ENCODE measurements at places on chromosomes 3 and 15. TPM values are rescaled to one million over a fixed set of nuclear protein-coding genes. Genes with fewer than 3 reads are reported as not detected.
A peak's percentile ranks its signal among the peaks of the same experiment; 100 is the strongest.

GRCh38 chr3:72114773-72115172 is 329.8 kb upstream of the PROK2 start:
- DNase-seq, result no peak
- no peaks in the 10 kb centered on the region for H3K36me3 ChIP-seq
- no peaks in the 10 kb centered on the region for H3K27me3 ChIP-seq
- H3K4me1 ChIP-seq, result no peaks in the 10 kb centered on the region
- no peak overlapping the region for H3K4me3 ChIP-seq

- no peak overlapping the region for H3K4me3 ChIP-seq
- no peaks in the 10 kb centered on the region for H3K27me3 ChIP-seq
- no peak overlapping the region for H3K27ac ChIP-seq
- H3K36me3 ChIP-seq, result no peaks in the 10 kb centered on the region
Measured at GRCh38 chr3:59734061-59734460, 684.2 kb upstream of the CFAP20DC start.

DNA sequence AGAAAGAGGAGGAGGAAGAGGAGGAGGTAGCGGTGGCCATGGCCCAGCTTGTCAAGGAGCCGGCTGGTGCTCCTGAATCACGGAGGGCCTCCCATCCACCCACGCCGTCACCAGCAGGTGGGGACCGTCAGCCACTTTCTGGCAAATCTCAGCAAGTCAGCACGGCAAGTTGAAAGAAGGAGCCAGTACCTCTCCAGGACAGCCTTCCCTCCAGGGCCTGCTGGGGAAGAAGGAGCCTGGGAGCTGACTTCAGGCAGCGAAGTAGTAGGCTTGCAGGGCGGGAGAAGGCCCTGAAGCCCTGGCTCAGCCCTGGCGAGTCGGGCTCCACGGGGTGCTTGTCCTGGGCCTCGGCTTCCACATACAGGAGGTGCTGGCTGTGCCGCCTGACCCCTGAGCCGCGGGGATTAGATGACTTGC is 99.2 kb upstream of the TRPM1 start:
- H3K4me1 ChIP-seq, result no peaks in the 10 kb centered on the region
- peak; percentile 57 for DNase-seq
- H3K4me3 ChIP-seq, result no peak overlapping the region
- no peaks in the 10 kb centered on the region for H3K27me3 ChIP-seq

DNA sequence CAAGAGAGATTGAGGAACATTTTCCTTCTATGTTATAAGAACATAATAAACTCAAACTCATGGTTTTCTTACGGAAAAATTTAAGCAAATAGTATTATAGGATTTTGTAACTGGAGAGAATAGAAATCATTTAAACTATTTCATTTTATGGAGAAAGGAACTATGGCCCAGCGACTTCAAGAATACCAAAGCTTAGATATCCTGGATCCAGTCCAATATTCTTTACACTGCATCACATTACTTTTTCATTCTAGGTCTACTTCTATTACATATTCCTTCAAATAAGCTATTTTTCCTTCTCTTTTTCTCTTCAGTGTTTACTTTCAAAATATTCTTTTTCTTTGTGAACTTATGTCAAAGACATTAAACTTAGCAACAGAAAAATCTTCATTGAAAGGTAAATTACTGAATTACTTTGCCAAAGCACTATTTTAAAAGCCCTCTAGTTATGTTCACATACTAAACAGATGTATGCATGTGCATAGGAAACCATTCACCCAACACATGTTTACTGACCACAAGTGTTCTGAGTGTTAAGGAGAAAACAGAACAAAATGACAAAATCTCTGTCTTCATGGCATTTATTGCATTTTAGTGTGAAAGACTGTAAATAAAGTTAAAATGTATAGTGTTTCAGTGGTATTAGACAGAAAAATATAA is 20.4 kb downstream of the KPNA4 start:
- no peak for DNase-seq
- H3K4me3 ChIP-seq, result no peak overlapping the region
- no peak overlapping the region for H3K27ac ChIP-seq
- H3K27me3 ChIP-seq, result no peaks in the 10 kb centered on the region
- H3K4me1 ChIP-seq, result no peaks in the 10 kb centered on the region

- peaks cover 13% of the 10 kb centered on the region for H3K36me3 ChIP-seq
- no peak overlapping the region for H3K4me3 ChIP-seq
- no peaks in the 10 kb centered on the region for H3K27me3 ChIP-seq
- no peak overlapping the region for H3K27ac ChIP-seq
- no peak for DNase-seq
Measured at GRCh38 chr3:51389423-51390183, 1.5 kb upstream of the RBM15B start.

DNA sequence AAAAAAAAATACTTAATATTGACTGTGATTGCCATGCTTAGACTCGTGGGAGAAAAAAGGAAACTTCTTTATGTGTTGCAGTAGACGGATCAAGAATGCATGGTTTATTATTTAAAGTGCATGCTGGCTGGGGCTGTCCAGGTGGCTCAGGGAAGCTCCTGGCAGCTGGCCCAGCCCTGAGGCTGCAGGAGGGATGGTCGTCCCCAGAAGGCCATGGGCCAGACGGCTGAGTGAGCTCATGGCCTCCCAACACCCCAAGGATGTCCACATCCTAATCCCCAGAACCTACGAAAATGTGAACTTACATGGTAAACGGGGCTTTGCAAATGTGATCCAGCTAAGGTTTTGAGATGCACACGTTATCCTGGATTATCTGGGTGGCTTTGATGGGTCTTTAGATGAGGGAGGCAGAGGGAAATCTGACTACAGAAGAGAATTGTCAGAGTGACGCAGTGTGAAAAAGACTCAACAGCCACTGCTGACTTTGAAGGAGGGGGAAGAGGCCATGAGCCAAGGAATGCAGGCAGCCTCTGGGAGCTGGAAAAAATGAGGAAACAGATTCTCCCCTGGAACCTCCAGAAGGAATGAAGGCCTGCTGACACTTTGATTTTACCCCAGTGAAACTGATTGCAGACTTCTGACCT is 29.8 kb downstream of the ADAMTS17 start:
- DNase-seq, result no peak
- H3K4me1 ChIP-seq, result peaks cover 31% of the 10 kb centered on the region
- H3K36me3 ChIP-seq, result no peaks in the 10 kb centered on the region
- H3K4me3 ChIP-seq, result no peak overlapping the region
- no peak overlapping the region for H3K27ac ChIP-seq

- no peaks in the 10 kb centered on the region for H3K4me1 ChIP-seq
- no peaks in the 10 kb centered on the region for H3K36me3 ChIP-seq
- no peak for DNase-seq
- no peak overlapping the region for H3K4me3 ChIP-seq
Measured at GRCh38 chr3:139396707-139397106, 7.3 kb upstream of the COPB2 start.

DNA sequence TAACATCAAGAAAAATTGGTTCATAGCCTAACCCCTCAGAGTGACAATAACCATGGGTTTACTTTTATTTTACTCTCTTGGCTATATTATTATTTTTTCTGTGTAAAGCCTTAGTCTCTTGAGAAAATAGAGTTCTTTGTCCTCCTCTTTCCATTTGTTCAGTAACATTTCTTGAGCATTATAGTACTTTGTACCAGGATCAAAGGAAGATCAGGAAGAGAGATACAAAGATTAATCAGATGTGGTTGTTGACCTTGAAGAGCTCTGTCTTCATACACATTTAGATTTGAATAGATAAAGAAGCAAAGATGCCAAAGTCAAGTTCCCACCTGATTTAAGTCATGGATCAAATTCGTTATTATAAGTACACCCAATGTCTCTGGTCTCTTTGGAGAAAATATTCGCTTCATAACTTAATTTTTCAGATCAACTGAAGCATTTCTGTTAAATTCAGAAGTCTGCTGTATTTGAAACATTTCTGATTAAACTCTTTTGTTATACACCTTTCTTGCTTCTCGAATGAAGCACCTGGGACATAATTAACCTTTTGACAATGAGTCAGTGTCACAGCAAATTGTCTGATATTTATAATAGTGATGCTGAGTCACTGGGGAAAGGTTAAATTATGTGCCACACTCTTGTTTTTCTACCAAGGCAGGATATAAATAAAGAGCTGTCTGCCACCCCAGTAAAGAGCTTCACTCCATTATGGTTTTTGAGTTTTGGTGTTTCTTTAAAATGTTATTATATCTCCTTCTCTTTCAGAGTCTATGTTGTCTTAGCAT is 100.2 kb downstream of the GHSR start:
- H3K36me3 ChIP-seq, result no peaks in the 10 kb centered on the region
- DNase-seq, result no peak
- no peak overlapping the region for H3K27ac ChIP-seq
- H3K4me3 ChIP-seq, result no peak overlapping the region
- H3K27me3 ChIP-seq, result no peaks in the 10 kb centered on the region
- no peaks in the 10 kb centered on the region for H3K4me1 ChIP-seq

DNA sequence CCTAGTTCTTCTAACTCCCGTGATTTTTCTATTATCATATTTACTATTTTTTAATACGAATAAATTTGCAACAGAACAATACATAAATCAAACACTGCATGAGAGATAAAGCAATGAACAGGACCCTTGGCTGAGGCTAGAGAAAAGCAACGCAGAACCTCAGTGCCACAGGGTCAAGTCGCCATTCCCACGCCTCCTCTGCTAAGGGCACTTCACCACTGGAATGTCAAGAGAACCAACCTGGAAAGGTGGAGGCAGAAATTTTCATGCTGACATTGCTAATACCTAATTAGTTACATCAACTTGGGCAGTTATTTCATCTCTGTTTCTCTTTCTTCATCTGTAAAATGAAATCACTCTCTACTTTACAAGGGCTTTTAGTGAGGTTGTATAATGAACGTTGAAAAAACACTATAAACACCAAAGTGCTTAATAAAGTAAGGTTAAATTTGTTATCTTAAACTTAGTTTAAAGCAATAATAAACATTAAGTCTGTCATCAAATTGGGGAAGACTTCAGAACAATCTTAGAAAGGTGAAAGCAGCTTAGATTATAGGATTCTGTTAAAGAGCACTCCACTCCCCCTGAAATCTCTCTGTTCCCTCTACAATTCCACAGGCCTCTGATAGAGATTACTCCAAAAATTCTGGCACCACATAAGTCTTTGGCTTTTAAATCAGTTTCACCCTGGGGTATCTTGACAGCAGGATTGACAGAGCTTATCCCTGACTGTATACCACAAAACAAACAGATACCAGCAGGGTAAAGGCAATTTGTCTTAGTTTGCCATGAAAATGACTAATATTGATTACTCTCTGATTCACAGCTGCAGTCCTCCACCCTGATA is 41.9 kb downstream of the PLCH1 start:
- no peaks in the 10 kb centered on the region for H3K4me1 ChIP-seq
- no peaks in the 10 kb centered on the region for H3K27me3 ChIP-seq
- peak overlapping the region; percentile 61 for H3K27ac ChIP-seq
- H3K36me3 ChIP-seq, result no peaks in the 10 kb centered on the region

- H3K27me3 ChIP-seq, result no peaks in the 10 kb centered on the region
- no peaks in the 10 kb centered on the region for H3K36me3 ChIP-seq
- no peak overlapping the region for H3K4me3 ChIP-seq
Measured at GRCh38 chr3:135125171-135125801, 330.2 kb downstream of the EPHB1 start.

DNA sequence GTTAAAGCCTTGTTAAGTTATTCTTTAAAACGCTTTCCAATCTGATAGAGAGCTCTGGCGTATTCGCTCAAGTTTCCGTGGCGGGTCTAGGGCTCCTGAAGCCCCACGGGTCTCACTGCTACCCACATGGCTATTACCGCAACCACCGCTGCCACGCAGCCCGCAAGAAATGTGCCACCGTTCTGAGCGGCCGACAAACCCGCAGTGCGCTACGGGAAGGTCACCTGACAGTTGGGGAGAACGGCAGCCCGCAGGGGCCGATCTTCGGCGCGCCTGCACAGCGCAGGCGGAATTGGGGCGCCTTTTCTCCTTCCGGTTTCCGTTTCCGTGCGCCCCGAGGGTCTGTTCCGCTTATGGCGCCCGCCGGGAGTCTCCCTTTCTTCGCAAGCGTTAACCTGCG is 76.6 kb upstream of the SNRPN start:
- H3K27me3 ChIP-seq, result no peaks in the 10 kb centered on the region
- peak overlapping the region; percentile 12 for H3K4me3 ChIP-seq
- no peak overlapping the region for H3K27ac ChIP-seq
- H3K4me1 ChIP-seq, result no peaks in the 10 kb centered on the region
- no peak for DNase-seq

DNA sequence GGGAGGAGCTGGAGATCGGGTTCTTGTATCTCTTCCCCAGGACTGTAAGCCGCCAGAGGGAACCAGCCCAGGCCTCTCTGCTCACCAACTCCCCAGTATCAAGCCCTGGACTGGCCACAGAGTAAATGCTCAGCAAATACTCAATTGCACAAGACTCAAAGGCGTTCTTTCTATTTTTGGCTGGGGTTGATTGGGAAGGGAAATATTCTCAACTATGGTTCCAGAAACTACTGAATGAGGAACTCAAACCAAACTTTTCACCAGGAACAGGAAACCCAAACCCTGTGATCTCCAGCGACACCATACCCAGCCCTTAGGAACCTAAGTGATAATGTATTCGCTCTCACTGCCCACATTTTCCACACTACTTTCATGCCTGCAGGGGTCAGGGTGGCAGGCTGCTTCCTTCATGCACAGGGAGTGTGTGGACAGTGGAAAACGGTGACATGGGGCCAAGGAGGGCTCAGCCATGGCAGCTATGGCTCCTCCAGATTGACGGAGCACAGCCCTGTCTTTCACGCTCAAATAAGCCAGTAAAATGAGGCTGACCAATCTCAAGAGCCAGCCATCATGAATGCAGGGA is 124.7 kb upstream of the RAD18 start:
- H3K27me3 ChIP-seq, result no peaks in the 10 kb centered on the region
- H3K36me3 ChIP-seq, result no peaks in the 10 kb centered on the region
- DNase-seq, result no peak
- H3K4me1 ChIP-seq, result no peaks in the 10 kb centered on the region
- no peak overlapping the region for H3K4me3 ChIP-seq
- H3K27ac ChIP-seq, result peak overlapping the region; percentile 22

DNA sequence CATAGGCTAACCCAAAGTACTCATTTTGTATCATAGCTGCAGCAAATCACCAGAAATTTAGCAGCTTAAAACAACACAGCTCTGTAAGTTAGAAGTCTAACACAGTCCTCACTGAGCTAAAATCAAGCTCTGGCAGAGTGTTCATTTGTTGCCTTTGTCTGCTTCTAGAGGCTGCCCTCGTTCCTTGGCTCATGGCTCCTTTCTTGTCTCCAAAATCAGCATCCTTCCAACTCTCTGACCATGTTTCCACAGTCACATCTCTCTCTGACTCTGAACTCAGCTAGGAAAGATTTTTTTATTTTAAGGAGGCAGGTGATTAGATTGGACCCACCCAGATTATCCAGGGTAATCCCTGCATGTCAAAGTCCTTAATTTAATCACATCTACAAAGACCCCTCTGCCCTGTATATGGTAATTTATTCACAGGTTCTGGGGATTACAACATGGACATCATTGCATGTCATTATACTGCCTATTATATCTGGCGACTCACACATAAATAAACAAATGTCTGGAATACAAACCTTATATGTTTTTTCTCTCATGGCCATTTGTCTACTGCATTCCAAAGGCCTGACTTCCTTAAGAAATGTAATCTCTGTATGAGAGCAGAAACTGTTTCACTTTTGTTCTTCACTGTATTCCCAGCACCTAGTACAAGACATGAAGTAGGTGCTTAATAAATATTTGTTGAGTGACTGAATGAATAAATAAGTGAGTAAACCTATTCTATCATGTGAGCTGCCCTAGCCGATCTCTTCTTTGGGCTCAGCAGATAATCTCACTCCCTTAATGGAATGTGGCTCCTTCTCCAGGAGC is 15.1 kb upstream of the UACA start:
- H3K36me3 ChIP-seq, result no peaks in the 10 kb centered on the region
- no peak overlapping the region for H3K4me3 ChIP-seq
- no peak overlapping the region for H3K27ac ChIP-seq
- no peaks in the 10 kb centered on the region for H3K4me1 ChIP-seq

Gene SLC28A1
- not detected for total RNA-seq

Gene ECE2
- not detected for total RNA-seq

Gene CFAP92
- total RNA-seq, result not detected

Gene SPINT1
- total RNA-seq, result 2.9 TPM

Gene GUCA1C
- total RNA-seq, result not detected

Gene CASR
- total RNA-seq, result not detected

Data from tibial nerve (tissue), 4 donors.